ENCODE measurements at places on chromosomes 1 and 21. TPM values are rescaled to one million over a fixed set of nuclear protein-coding genes. Genes with fewer than 3 reads are reported as not detected.

Gene KIF17
- total RNA-seq = 3.9 TPM

Gene C1orf198
- 33.6 TPM for total RNA-seq

Gene RGS13
- total RNA-seq = not detected

Gene OPTC
- not detected for total RNA-seq

Gene SH2D5
- total RNA-seq = 23.3 TPM

Gene ITGB2
- total RNA-seq = 3.0 TPM

Gene BARHL2
- total RNA-seq = not detected

Gene KCNJ6
- not detected for total RNA-seq

Gene S100A5
- total RNA-seq = 0.72 TPM

Gene OR10J1
- total RNA-seq = not detected

Gene OR10T2
- total RNA-seq = not detected

Gene NECTIN4
- not detected for total RNA-seq

Gene TMEM167B
- 18.1 TPM for total RNA-seq

Gene C4BPA
- total RNA-seq = 0.26 TPM

Gene LCE2B
- total RNA-seq = not detected

Gene ZNF684
- 5.3 TPM for total RNA-seq

Gene CFAP107
- total RNA-seq = not detected

Gene SAMSN1
- total RNA-seq = 0.44 TPM

Gene IPO9
- 106 TPM for total RNA-seq

Gene SPATA45
- total RNA-seq = not detected

Gene PDZK1
- 2.3 TPM for total RNA-seq

Gene NTNG1
- total RNA-seq = 0.13 TPM

Gene E2F2
- 9.5 TPM for total RNA-seq

Gene ANGPTL3
- total RNA-seq = not detected

Gene TMEM240
- total RNA-seq = 4.1 TPM

Gene XCL2
- total RNA-seq = not detected

Gene GOLT1A
- total RNA-seq = 0.49 TPM

Gene CRP
- 0.90 TPM for total RNA-seq

Gene CD2
- total RNA-seq = 0.10 TPM

Data from Panc1 (cell line).